ENCODE measurements at places on chromosomes 2 and 18.

DNA sequence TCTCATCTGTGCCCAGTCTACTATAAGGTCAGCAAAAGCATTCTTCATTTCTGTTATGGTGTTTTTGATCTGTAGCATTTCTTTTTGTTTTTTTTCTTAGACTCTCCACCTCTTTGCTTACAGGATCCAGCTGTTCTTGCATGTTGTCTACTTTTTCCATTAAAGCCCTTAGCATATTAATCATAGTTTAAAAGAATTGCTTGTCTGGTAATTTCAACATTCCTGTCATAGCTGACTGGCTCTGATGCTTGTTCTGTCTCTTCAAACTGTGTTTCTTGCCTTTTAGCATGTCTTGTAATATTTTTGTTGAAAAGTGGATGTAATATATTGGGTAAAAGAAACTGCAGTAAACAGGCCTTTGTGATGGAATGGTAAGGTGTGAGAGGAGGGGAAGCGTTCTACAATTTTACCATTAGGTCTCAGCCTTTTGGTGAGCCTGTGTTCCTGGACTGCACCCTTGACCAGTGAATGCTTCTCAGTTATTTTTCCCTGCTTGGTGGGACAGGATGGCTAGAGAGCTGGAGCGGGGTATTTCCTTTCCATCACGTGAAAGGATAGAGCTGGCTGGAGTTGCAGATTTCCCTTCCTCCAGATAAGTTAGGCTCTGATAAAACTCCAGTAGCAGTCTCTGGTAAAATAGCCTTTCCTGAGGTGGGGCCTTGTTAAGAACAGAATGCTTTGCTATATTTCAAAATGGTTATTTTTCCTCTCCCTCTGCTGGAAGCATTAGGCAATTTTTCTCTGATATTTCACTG is 65.4 kb downstream of the PLA2R1 start:
- no peak for DNase-seq

- DNase-seq: no peak
These were observed 38.1 kb downstream of the RALB start for GRCh38 chr2:120290737-120291136.

- DNase-seq: no peak
These were observed 2.9 kb downstream of the CREB1 start for GRCh38 chr2:207532676-207533075.

DNA sequence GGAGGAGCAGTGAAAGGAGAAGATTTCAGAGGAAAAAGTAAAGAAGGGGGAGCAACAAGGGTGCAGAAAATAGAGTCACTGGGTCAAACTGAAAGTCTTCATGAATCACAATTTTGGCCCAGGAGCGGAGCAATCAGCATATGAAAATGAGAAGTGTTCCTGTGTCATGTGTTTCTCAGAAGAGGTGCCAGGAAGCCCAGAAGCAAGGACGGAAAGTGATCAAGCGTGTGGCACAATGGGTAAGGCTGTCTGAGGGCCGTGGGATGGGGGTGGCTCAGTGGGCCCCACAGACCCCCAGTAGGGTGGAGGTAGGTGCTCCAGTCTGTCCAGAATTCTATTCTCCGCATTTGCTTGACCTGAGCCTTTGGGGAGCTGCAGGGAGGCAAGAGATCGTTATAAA is 44.2 kb downstream of the SP140 start:
- no peak for DNase-seq

DNA sequence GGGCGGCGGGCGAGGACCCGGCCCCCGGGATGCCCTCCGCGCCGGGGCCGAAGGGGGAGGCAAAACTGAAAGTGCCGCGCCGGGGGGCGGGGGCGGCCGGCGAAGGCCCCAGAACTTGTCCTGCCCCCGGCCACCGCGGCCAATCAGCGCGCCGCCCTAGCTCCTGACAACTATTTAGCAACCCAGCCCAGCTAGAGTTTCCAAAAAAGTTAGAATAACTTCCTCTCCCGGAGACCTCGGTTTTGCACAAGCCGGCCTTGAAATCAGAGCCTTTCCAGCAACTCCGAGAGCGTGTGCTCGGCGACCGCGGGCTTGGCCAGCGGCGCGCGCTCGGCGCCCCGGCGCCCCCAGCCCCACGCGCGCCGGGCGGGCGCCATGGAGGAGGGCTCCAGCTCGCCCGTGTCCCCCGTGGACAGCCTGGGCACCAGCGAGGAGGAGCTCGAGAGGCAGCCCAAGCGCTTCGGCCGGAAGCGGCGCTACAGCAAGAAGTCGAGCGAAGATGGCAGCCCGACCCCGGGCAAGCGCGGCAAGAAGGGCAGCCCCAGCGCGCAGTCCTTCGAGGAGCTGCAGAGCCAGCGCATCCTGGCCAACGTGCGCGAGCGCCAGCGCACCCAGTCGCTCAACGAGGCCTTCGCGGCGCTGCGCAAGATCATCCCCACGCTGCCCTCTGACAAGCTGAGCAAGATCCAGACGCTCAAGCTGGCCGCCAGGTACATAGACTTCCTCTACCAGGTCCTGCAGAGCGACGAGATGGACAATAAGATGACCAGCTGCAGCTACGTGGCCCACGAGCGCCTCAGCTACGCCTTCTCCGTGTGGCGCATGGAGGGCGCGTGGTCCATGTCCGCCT is at the start of gene TWIST2:
Gene TWIST2, plus strand, starts transcription at position 245 of the 850 bp plus-strand sequence. Its CDS starts 131 bp downstream, at position 376.
- peak; percentile 80 for DNase-seq

- DNase-seq: no peak
These were observed 1572.8 kb upstream of the PIK3C3 start for GRCh38 chr18:40382197-40382596.

GRCh38 chr2:60140185-60140584 is 413.3 kb downstream of the BCL11A start:
- DNase-seq: no peak

- DNase-seq: no peak
These were observed 102.6 kb downstream of the DGKD start for GRCh38 chr2:233456934-233457333.

DNA sequence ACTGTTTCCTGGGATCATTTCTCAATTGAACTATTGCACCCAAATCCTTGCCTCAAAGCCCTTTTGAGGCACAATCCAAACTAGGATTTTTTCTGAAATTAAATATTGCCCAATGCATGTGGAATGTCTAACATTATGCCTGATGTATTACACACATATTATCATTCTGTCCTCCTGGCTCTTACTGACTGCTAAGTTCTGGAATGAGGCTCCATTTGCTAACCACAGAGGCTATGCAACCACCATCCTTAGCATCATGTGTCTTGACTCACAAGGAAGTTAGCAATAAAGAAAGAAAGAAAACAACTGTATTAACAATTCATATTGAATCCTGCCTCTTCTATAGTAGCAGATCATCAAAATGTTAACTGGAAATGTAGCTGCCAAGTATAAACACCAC is 1142.7 kb downstream of the CNTNAP5 start:
- no peak for DNase-seq

GRCh38 chr2:112259509-112260294 is 4.9 kb upstream of the ZC3H8 start:
- peak; percentile 61 for DNase-seq

DNA sequence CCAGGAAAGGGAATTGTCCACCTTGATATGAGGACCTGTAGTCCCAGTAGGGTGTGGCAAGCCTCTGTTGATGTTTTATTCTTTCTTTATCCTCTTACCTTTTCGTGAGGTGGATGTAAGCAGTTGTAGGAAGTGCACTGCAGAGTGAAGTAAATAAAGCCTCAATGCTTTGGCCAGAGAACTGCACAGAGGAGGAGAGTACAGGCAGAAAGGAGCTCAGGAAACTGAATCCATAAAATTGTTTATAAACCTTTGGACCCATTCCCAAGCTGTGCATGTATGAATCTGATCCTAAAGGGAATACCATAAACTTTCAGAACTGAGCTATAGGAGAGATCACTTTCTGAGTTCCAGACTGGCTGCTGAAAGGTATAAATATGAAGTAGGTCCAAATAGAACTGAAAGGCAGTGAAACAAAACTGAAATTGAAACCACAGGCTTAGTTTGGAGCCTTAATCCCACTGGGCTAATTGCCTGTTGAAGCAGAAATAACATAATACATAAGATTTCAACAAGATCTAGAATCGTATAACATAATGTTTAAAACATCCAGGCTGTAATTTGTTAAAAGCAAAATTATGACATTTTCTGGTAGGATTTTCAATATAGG is 17.9 kb upstream of the SLC9A4 start:
- DNase-seq: no peak

- no peak for DNase-seq
These were observed 922.0 kb upstream of the NRXN1 start for GRCh38 chr2:51953931-51954330.

DNA sequence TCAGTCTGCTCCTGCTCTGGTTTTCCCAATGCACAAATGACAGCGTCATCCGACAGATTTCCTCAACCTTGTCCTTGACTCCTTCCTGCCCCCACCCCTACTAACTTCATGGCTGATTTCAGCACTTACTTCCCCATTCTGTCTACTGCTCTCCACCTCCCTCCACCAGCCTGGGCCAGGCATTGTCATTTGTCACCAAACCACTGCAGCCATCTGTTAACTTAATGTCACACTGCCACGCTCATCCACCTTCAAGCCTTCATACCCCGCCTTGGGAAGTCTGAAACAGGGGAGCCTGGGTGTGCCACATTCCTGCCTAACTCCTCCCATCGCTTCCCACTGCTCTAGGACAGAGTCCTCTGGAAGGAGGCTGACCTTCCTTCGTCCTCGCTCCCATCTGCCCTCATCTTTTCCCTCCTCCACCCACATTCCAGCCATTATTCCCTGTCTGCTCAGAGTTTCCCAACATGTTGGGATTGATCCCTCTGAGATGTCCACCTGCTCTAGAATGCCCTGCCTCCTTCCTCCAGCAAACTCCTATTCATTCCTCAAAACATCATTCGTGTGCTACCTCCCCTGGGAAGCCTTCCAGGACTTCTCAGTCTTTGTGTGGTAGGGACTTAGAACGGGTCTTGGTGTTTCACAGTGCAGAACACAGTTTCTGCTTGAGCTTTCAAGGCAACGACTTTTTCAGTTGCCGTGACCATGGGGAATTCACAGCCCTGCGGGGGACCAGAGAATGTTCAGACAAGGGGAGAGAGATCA is 42.2 kb upstream of the SMAD7 start:
- DNase-seq: no peak

GRCh38 chr18:42486271-42486670 is 531.2 kb downstream of the PIK3C3 start:
- no peak for DNase-seq

- DNase-seq: no peak
These were observed 678.3 kb upstream of the NRXN1 start for GRCh38 chr2:51710222-51710621.

DNA sequence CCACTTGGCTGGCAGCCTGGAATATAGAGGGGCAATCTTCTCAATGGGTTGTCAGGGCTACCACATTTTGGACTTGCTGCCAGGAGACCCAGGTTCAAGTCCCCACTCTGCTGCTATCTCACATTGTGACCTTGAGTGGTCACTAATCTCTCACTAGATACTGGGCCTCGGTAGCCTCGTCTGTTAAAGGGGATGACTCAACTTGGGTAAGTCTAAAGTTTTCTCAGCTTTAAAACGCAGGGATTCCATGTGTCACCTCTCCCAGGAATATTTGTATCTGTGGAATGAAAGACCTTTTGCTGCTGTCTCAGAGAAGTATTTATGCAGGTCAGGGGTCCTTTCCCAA is 86.3 kb downstream of the SEMA4F start:
- no peak for DNase-seq

- no peak for DNase-seq
These were observed 9.0 kb downstream of the CRACDL start for GRCh38 chr2:98927027-98927426.

DNA sequence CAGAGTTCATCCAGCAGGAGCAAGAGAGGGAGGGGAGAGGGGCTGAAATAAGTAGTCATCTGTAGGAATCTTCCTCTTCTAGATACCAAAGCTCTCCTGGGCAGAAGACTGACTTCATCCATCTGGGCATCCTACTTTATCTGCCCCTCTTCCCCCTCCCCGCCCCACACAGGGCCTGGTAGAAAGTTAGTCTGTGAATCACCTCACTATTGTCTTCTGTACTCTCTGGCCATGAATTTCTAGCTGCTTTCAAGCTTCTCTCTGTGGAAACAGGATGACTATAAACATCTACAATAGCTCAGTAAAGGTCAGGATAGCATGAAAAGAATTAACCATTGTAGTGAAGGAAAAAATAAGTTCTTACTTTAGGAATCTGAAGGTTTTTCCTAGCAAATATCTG is 47.7 kb upstream of the RNU4ATAC start:
- DNase-seq: no peak
